ENCODE measurements at places on chromosomes 5 and 9. TPM values are rescaled to one million over a fixed set of nuclear protein-coding genes. Genes with fewer than 3 reads are reported as not detected.

DNA sequence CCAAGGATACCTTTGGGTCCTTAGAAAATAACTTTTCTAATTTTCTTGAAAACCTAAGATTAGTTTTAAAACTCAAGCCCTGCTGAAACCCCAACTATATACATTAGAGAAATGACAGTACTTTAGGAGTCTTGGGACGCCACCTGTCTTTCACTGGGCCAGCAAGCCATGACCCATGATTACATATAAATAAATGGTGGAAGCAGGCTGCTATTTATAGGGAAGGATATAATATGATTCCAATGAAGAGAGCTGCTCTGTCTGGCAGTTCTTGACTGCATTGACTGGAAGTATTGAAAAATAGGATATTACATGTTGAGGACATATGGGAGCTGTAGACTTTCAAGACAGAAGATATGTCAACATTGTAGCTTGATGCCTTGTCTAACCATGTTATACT lies 7.3 kb downstream of the JMY start:
- no peak overlapping the region for H3K27ac ChIP-seq
- H3K4me3 ChIP-seq = no peak overlapping the region
- peaks cover 36% of the 10 kb centered on the region for H3K4me1 ChIP-seq
- no peaks in the 10 kb centered on the region for H3K27me3 ChIP-seq
- no peaks in the 10 kb centered on the region for H3K36me3 ChIP-seq
- no peak for DNase-seq

DNA sequence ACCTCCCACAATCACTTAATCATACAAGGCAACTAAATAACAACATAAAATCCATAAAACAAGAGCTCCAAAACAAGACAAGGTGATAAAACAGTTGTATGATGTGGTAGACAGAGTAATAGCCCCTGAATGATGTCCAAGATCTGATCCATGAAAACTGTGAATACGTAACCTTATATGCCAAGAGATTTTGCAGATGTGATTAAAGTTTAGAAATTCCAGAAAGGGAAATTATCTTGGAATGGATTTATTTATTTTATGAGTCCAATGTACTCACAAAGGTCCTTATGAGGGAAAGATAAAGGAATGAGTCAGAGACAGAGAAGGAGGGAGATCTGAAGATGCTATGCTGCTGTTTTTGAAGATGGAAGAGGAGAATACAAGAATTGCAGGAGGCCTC lies 1775.7 kb upstream of the C9orf72 start:
- no peak for DNase-seq
- no peak overlapping the region for H3K27ac ChIP-seq
- no peaks in the 10 kb centered on the region for H3K4me1 ChIP-seq
- no peak overlapping the region for H3K4me3 ChIP-seq
- no peaks in the 10 kb centered on the region for H3K27me3 ChIP-seq

DNA sequence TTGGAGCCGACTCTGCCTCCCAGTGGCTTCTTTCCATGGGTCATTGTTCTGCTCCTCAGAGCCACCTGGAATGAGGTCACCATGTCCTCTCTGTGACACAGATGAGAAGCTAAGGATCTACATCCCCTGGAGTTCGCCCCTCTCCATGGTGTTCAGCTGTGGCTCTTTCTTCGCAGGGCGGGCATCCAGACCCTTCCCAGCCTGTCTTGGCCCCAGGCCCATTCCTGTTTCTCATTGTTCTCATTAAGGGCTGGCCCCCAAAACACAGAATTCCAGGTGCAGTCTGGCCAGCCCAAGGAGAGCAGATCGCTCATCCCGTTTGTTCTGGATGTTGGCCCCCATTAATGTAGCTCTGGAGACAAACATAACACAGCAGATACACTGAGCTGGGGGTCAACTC lies 66.4 kb upstream of the COL15A1 start:
- no peaks in the 10 kb centered on the region for H3K36me3 ChIP-seq
- no peak overlapping the region for H3K27ac ChIP-seq
- H3K4me3 ChIP-seq = no peak overlapping the region
- DNase-seq = peak; percentile 28

DNA sequence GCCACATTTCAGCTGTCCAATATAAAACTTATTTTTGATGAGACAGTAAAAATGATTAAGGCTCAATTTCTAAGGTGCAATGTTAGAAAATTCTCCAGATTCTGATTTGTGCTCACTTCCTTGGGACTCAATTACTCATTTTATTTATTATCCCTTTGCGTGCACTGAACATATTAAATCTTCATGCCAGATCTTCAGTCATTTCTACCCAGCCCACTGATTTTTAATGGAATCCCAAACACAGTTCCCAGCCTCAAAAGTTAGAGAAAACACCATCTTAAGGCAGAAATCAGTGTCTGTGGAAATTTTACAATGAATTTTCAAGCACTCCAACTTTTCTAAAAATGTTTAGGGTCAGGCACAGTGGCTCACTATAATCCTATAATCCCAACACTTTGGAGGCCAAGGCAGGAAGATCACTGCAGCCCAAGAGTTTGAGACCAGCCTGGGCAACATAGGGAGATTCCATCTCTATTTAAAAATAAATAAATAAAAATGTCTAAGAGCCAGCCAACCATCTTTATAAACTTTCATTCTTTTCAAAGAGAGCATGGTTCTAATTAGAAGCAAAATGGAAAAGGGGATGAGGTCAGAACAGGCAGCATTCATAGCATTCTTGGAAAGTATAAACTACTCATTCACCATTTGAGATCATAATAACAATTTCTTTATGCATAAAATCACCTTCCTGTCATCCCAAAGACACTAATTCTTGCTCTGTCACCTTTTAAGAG lies 53.7 kb downstream of the TLE1 start:
- H3K27ac ChIP-seq = no peak overlapping the region
- no peak for DNase-seq
- no peak overlapping the region for H3K4me3 ChIP-seq
- H3K36me3 ChIP-seq = no peaks in the 10 kb centered on the region
- no peaks in the 10 kb centered on the region for H3K4me1 ChIP-seq

DNA sequence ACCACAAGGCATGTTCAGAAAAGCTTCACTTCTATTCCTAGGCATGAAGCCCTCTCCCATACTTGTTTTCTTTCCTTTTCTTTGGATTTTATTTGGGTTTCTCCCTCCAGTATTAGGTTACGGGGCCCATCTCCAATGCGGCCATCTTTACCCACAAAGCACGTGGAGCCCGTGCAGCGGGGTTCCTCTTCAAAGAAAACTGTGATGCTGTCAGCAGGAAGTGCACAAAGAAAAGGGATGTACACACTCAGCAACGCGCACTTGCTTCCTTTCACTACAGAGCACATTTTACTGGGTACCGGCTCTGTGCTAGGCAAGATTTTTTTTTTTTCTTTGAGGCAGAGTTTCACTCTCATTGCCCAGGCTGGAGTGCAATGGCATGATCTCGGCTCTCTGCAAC lies 106.6 kb downstream of the COL23A1 start:
- H3K36me3 ChIP-seq = no peaks in the 10 kb centered on the region
- H3K27ac ChIP-seq = no peak overlapping the region
- no peak for DNase-seq
- no peaks in the 10 kb centered on the region for H3K4me1 ChIP-seq
- H3K4me3 ChIP-seq = no peak overlapping the region

GRCh38 chr5:3220638-3221288 lies 374.9 kb upstream of the IRX1 start:
- DNase-seq = peak; percentile 53
- H3K36me3 ChIP-seq = no peaks in the 10 kb centered on the region
- H3K4me3 ChIP-seq = no peak overlapping the region
- no peaks in the 10 kb centered on the region for H3K4me1 ChIP-seq

TMEFF1 gene
- 0.37 TPM for total RNA-seq

PDCD1LG2 gene
- 2.9 TPM for total RNA-seq

- no peaks in the 10 kb centered on the region for H3K27me3 ChIP-seq
- no peak for DNase-seq
- H3K4me3 ChIP-seq = no peak overlapping the region
- H3K36me3 ChIP-seq = no peaks in the 10 kb centered on the region
- H3K27ac ChIP-seq = no peak overlapping the region
Measured at GRCh38 chr9:94860678-94861588, 134.4 kb downstream of the AOPEP start.

EQTN gene
- total RNA-seq = not detected

DNA sequence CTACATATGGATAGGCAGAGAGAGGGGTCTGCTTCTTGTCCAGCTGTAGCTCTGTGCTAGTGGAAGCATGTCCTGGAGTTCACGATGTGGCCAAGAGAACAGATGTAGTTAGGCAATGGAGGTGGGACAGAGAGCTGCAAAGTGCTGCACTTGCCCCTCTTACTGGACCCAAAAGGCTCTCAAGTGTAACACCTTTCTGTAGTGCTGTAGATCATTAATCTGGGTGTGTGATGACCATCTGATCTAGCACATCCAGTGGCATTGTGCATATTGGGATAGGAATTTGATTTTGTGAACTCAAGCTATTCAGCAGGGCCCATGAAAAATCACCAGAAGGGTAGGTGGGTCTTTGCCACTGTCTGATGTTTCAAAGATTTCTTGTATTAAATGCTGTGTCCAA lies 151.4 kb downstream of the KDM4C start:
- H3K4me3 ChIP-seq = no peak overlapping the region
- H3K27ac ChIP-seq = no peak overlapping the region
- H3K27me3 ChIP-seq = no peaks in the 10 kb centered on the region
- DNase-seq = no peak
- no peaks in the 10 kb centered on the region for H3K36me3 ChIP-seq

SPATA6L gene
- 1.3 TPM for total RNA-seq

DNA sequence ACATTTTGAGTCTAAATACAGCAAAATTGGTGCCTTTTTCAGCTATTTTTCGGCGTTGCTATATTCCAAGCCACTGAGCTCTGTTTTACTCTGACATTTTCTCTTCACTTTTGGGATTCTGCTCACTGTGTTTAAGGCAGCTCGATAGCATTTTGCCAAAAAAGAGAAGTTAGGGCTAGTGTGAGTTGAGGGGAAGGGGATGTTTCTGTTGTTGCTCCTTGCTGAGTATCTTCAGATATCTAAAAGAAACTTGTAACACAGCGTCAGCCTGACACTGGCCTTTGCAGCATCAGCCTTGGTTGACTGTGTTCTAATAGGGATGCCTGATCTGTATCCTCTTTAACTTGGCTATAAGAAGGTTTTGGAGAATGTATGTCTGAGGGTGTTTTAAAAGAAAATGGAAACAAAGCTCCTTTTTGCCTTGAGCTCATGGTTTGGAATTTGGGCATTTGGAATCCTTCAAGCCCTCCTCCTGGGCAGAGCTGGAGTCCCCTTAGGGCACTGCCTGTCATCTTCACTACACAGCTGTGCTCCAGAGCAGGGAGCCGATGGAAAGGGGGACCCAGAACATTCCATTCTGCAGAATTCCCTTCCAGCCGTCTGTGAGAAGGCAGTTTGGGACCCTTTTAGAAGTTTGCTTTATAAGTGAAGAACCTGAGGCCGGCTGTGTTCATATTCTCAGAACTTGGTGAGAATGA lies 63.0 kb downstream of the EXOSC2 start:
- no peak overlapping the region for H3K27ac ChIP-seq
- no peaks in the 10 kb centered on the region for H3K4me1 ChIP-seq
- DNase-seq = no peak
- H3K27me3 ChIP-seq = no peaks in the 10 kb centered on the region
- H3K4me3 ChIP-seq = no peak overlapping the region

- no peak within 1 kb of the TSS for H3K27ac ChIP-seq
- no peaks in the 10 kb centered on the region for H3K36me3 ChIP-seq
- no peak for DNase-seq
Measured at GRCh38 chr5:90558344-90559192, at the start of gene ADGRV1. Gene ADGRV1, plus strand, starts transcription at chr5:90558797. Its CDS starts 99 bp downstream, at chr5:90558896.

FAM200C gene
- total RNA-seq = 4.2 TPM

DNA sequence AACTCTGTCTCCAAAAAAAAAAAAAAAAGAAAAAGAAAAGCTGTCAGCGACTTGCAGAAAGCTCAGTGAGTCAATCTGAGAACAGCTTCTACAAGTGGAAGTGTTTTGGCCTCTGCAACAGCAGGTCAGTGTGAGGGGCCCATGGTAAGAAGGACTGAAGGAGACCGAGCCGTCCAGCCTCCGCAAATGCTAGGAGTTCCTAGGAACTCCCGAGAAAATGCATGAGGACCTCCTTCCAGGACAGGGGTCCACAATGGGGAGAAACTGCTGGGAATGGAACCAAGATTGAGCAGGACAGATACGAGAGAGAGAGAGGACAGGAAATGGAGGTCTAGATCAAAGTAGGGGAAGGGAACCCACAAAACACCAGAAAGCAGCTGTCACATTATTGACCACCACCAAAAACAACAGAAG lies 180.5 kb downstream of the CRB2 start:
- no peaks in the 10 kb centered on the region for H3K27me3 ChIP-seq
- no peak overlapping the region for H3K27ac ChIP-seq
- no peak overlapping the region for H3K4me3 ChIP-seq
- H3K36me3 ChIP-seq = no peaks in the 10 kb centered on the region
- no peak for DNase-seq
- H3K4me1 ChIP-seq = no peaks in the 10 kb centered on the region

DNA sequence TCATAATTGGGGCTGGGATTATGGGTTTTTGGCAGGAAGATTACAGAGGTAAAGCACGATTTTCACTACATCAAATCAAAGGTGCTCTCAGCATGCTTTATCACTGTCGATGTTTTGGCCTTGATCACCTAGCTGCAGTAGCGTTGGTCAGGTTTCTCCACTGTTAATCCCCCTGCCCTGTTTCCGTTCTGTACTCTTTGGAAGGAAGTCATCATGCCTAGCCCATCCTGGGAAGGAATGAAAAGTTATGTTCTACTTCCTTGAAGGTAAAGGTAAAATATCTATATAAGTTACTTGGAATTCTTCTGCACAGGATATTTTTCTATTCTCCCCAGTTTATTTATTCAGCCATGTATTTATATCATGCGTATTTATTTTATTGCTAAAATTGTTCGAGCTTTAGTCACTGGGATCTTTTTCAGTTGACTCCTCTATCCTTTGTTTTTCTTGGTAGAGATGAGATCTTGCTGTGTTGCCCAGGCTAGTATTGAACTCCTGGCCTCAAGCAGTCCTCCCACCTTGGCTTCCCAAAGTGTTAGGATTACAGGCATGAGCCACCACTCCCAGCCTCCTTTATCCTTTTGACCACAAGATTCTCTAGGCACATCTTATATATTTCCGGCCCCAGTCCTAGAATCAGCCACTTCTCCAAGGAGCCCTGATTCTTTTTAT lies 25.3 kb downstream of the FAF2 start:
- H3K4me1 ChIP-seq = no peaks in the 10 kb centered on the region
- H3K36me3 ChIP-seq = no peaks in the 10 kb centered on the region
- H3K27me3 ChIP-seq = no peaks in the 10 kb centered on the region
- H3K4me3 ChIP-seq = no peak overlapping the region

FOXD4L4 gene
- total RNA-seq = not detected

DNA sequence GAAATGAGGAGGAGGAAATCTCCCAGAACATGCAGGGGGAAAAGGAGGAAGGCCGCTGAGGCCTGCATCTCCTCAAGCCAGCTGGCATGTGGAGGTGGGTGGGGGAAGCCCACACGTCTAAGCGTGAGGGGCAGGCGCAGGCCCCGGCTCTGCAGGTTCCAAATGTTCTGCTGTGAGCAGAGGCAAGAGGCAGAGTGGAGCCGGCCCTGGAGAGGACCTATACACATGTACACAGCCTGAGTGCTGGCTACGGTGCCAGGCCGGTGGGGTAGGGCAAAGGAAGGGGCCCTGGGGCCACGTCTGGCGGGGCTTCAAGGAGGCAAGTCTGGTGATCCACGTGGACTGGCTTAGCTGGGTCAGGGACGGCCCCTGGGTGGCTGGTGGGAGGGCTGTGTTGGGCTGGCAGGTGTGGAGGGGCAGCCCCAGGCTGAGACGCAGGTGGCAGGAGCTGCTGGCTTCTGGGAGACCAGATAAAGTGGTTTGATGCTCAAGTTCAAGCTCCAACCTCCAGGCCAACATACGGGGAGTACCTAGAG lies 26.4 kb downstream of the LPCAT1 start:
- H3K4me3 ChIP-seq = no peak overlapping the region
- no peak overlapping the region for H3K27ac ChIP-seq
- H3K27me3 ChIP-seq = no peaks in the 10 kb centered on the region
- peaks cover 15% of the 10 kb centered on the region for H3K36me3 ChIP-seq
- peaks cover 20% of the 10 kb centered on the region for H3K4me1 ChIP-seq
- no peak for DNase-seq

Data from right atrium auricular region (tissue), 2 donors.